Activated CD8-positive, alpha-beta memory T cell treated with anti-CD3 and anti-CD28 coated beads, Interleukin-2, amount 50 U/mL, for 48 hours (primary cell): ENCODE measurements at places on chromosomes 3 and 15.

- DNase-seq = no peak
These were observed 213.5 kb downstream of the EDEM1 start for GRCh38 chr3:5401002-5401401.

GRCh38 chr3:9390265-9390888 lies 7.0 kb upstream of the SETD5 start:
- no peak for DNase-seq

GRCh38 chr3:129576514-129577352 lies 29.7 kb downstream of the PLXND1 start:
- peak; percentile 62 for DNase-seq

GRCh38 chr3:128473180-128473519 lies 6.5 kb upstream of the DNAJB8 start:
- DNase-seq = no peak
